NCI-H446 (cell line): ENCODE measurements at places on chromosomes 1 and 21.

DNA sequence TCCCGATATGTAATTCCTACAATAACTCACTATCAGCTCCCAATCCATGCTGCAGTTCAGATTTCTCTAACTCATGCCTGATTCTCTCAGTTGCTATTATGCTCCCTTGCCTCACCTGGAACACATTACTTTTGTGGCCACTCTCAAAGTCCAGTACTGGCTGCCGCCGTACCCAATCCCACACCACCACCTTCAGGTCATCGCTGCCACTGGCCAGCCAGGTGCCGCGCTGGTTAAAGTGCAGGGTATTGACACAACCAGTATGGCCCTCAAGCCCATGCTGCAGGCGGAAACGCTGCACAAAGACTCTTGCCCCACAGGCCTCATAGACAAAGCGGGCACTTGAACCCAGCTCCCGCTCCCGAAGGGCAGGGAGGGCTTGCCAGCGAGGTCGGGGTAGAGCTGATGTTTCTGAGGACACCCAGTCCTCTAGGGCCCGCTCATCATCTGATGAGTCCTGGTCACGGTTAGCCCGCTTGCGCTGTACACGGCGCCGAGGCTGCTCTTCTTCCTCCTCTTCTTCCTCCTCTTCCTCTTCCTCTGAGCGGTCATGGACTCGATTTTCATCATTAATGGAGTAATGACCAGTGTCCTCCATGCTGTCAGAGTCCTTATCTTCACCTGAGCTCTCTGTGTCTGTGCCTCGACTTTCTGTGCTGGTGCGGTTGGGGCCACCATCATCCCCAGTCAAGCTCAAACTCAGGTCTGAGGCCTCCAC, 22.6 kb downstream of the DCAF8 start:
- DNase-seq, result no peak

- no peak for DNase-seq
Measured at GRCh38 chr1:151970626-151971025, 23.0 kb downstream of the S100A10 start.

GRCh38 chr1:201612645-201613044, 73.7 kb downstream of the NAV1 start:
- DNase-seq, result no peak

DNA sequence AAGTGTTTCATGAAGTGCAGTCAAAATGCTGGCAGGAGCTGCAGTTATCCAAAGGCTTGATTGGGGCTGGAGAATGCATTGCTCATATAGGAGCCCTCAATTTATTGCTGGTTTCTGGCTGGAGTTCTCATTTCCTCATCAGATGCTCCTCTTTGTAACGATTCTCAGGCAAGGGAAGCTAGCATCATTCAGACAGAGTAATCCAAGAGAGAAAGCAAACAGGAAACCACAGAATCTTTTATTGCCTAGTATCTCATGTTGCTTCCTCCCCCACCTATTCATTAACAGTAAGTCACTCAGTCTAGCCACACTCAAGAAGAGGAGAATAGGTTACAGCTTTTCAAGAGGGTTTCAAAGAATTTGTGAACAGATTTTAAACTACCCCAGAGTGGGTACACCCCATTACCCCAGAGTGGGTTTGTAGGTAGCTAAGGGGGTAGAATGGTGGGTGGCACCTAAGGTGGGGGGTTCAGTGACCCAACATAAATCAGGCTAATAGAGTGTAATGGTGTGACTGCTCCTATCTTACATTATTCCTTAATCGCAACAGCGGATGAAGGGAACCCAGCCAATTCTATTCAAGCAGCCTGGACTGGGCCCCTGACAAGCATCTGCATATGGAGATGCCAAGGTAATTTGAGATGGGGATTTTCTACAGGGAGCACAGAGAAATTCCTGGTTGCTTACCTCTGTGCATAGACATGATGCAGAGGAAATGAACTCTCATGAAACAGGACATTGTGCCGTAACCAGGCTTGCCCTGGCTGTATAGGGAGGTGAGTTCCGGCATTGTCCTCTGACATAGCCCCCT, 67.1 kb downstream of the KCNJ15 start:
- DNase-seq, result peak; percentile 12
